Lung microvascular endothelial cell (primary cell): ENCODE measurements at places on chromosomes 3 and 15. TPM values are rescaled to one million over a fixed set of nuclear protein-coding genes. Genes with fewer than 3 reads are reported as not detected.

DNA sequence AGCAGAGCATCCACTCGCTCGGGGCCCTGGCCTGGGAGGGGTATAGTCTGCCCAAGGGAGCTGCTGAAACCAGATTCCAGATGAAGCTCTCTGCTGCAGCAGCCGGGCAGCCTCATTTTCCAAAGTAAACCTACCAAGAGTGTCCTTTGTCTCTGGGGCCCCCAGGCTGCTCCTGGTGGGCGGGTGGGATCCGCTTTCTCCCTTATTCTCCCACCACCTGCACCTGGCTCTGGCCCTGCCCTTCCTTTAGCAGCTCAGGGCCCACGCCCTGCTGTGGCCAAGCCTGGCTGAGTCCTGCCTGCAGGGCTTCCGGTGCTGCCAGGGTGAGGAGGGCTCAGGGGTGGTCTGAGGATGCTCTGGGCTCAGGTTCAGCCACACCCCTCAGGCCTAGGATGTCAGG, 13.0 kb downstream of the SCN5A start:
- no peak for DNase-seq

DNA sequence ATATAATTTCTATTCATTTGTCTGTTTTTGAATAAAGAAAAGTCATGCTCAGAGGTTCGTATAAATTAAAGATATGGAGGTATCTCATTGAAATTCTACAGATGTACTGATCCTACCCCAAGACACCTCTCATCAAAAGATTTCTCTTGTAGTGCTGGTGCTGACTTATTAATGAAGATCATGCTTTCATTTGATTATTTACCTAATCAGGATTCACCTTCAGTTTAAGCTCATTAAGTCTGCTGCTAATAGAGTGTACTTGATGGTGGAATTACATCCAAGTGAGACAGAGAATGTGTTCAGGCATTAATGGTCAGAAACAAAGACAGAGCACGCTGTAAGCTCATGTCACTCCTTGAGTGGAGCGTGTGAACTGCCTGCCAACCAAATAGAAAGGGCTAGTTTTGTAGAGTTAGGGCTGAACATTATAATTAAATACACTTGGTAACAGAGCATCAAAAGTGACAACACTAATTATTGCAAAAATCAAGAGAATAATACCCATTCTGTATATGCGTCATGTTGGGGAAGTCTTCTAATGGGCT, 45.5 kb downstream of the KBTBD12 start:
- DNase-seq: no peak

- peak; percentile 17 for DNase-seq
Measured at GRCh38 chr3:28334552-28334951, 14.0 kb upstream of the ZCWPW2 start.

- no peak for DNase-seq
Measured at GRCh38 chr3:116470605-116471197, 25.4 kb upstream of the LSAMP start.

- no peak for DNase-seq
Measured at GRCh38 chr3:184558726-184559125, 2.9 kb upstream of the EPHB3 start.

DNA sequence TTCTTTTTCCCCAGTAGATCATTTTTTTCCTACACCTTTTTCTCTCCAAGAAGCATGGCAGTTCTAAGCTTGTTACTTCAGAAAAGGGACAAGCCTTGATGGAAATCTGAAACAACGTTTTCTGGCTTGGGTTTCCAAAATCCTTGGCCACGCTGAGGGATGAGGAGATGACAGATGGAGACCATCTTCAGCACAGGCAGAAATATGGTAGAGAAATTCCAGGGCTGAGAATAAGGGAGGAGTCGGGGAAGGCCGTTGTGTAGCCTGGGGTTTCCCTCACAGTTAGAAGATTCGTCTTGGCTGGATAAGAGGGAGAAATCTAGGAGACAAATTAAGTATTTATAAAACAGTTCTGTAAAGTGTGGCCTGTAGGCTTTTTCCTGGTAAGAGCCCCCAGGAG, 33.9 kb upstream of the STT3B start:
- DNase-seq: no peak

GRCh38 chr15:61702224-61703020, 357.8 kb downstream of the VPS13C start:
- DNase-seq: no peak

- DNase-seq: no peak
Measured at GRCh38 chr15:22904736-22905135, 66.3 kb downstream of the NIPA2 start.

GRCh38 chr3:195543500-195544229, 540 bp upstream of the PPP1R2 start:
- peak; percentile 75 for DNase-seq

DNA sequence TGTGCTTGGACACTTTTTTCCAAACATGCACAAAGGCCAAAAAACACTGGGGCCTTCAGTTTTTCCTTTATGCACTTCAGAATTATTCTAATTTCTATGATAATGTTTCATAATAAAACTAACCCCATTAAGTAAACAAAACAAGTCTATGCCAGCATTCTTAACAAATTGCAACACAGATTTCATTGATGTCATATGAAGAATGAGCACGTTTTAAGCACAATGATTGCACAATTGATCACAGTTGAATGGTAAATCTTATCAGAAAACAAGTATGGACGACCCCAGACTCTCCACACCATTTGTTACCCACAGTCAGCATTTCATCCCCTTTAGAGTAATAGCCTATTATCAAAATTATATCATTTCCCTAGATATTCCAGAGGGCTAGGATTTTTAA, 46.7 kb upstream of the PROK2 start:
- DNase-seq: no peak

- peak; percentile 80 for DNase-seq
Measured at GRCh38 chr15:75842722-75843677, at the start of gene UBE2Q2. TSS of gene UBE2Q2 (plus strand) at chr15:75843447. CDS start at chr15:75843667, 220 bp downstream.

GRCh38 chr3:167057581-167057980, 322.5 kb downstream of the ZBBX start:
- no peak for DNase-seq

GRCh38 chr3:156017352-156018030, 102.9 kb upstream of the KCNAB1 start:
- DNase-seq: no peak

The SAMD7 gene
- total RNA-seq: not detected in 2 replicates

The GAP43 gene
- not detected in 2 replicates for total RNA-seq

The CLDN1 gene
- 0.20 and 0.44 TPM in 2 replicates for total RNA-seq

The CELF6 gene
- total RNA-seq: 0.20 TPM in 1 of 2 replicates, not detected in the other

The MKRN3 gene
- 0.20 and 0.65 TPM in 2 replicates for total RNA-seq

The SLC12A8 gene
- under 0.01 and 0.20 TPM in 2 replicates for total RNA-seq

The CTXN2 gene
- not detected in 2 replicates for total RNA-seq
